ENCODE measurements at places on chromosomes 1 and 21. TPM values are rescaled to one million over a fixed set of nuclear protein-coding genes. Genes with fewer than 3 reads are reported as not detected.
A peak's percentile ranks its signal among the peaks of the same experiment; 100 is the strongest.

VSIG8 gene
- not detected for total RNA-seq

LCE1F gene
- total RNA-seq, result not detected

S100A5 gene
- not detected for total RNA-seq

CD101 gene
- total RNA-seq, result 3.5 TPM

SYT2 gene
- 0.04 TPM for total RNA-seq

DNA sequence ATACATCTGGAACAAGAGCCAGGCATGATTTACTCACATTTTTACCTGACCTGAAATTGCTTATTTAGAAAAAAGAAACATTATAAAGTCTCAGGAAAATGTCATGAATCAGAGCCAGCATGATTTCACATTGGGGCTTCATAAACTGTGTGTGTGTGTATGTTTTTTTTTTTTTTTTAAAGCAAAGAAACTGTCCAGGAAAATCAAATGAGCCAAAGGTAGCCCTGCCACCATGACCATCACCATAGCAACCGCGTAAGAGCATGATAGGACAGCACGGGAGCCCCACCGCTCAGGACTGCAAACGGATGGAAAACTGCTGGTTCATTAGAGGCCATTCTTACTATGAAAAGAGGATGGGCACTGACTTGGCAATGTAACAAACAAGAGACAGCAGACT lies 139.2 kb downstream of the NTMT2 start:
- peak; percentile 68 for DNase-seq

DNA sequence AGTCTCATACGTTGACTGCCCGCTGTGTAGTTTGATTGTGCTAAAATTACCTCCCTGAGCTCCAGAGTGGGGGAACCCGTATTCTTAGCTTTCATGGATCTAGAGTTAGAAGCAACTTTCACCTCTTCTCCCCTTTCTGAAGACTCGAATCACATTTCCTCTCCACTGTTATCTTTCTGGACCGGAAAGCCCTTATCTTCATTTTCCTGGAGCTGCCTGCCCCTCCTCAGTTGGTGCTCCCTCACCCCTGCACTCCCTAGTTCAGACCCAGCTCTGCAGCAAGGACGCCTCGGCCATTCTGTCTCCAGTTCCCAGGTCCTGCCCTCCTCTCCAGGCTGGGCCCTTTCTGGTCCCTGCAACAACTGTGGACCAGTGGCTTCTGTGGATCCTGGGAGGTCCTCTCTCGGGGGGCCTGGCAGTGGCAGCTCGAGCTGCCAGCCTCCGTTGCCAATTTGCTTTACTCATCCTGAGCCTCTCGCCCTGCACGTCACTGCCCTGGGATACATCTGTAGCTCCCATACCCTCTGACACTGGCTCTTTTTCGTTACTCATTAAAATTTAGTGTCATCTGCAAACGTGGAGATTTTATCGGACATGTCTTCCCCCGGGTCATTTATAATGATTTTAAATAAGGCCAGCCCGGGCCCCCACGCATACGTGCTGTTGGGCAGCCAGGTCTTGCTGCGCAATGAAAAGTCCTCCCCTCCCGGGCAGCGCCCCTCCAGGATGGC lies 141.5 kb upstream of the VAMP3 start:
- DNase-seq, result no peak

DNA sequence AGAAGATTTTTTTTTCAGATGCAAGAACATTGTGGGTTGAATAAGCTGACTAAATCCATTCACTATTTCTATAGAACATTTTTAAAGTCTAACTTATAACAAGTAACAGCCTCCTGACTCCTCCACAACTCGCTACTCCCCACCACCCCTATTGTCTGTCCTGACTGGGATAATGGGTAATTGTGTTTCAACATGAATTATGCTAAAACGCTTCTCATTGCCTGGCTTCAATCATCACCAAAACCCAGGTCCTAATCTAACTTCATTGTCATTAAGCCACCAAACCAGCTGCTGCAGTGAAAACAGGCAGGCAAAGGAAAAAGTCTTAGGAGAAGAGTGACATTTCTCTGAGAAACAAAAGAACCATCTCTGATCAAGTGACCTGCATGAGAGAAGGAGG lies 30.0 kb downstream of the TNR start:
- DNase-seq, result no peak

GRCh38 chr1:1299686-1300351 lies 7.9 kb downstream of the ACAP3 start:
- DNase-seq, result no peak

- no peak for DNase-seq
These were observed 83.4 kb upstream of the ACTL8 start for GRCh38 chr1:17671741-17672140.
